ENCODE measurements at places on chromosomes 7 and 10.

DNA sequence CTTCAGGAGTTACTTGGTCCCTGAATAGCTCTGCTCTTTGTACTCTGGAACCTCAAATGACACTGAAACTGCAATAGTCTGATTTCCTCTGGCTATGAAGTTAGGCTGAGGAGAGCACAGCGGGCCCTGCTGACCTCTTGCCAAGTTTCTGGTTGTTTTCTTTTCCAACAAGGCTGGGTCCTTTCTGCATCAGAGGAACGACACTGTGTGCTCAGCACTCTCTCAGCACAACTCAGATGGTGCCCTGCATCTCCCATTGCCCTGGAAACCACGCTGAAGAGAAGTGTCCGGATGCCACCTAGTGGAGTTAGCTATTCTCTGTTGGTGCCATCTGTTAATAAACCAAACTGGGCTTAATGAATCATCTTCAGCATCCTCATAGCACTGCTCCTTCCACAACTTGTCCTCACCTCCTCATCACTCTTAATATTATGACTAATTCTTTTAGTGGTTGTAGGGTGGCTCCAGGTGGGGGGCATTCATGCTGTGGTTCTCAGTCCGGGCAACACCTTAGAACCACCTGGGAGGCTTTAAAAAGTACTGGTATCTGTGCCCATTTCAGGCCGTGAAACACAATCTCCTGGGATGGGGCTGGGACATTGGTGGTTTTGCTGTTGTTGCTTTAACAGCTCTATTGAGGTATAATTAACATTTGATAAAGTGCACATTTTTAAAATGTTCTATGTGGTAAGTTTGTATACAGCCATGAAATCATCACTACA is 8.2 kb upstream of the EFCAB10 start:
- DNase-seq, result peak; percentile 90

DNA sequence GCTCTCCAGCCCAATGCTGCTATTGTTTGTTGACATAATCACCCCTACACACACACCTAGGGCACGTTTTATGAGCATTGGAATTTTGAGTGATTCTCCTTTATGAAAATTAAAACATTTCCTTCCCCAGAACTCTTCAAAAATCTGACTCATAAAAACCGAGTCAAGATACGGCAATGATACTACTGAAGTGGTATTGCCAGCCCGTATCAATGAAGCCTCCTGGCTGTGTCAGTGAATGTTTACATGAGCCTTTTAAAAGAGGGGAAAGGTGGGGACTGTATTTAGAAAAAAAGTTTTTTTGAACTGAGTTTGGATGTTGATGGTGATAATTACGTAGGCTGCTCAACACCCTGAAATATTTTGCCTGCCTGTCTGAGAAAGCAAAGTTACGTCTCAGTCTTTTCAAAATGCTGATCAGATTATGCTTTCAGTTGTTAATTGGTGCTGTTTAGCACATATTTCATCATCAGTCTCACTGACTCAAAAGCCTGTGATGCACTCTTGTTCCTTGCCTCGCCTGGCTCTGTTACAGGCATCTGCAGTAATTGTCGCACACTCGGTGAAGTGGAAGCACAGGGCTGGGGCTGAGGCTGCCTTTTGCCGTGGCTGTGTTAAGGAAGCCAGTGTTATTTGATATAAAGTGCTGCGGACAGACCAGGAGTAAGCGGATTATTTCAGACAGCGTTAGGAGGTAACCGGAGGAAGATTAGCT is 157.4 kb upstream of the TCF7L2 start:
- DNase-seq, result peak; percentile 88

DNA sequence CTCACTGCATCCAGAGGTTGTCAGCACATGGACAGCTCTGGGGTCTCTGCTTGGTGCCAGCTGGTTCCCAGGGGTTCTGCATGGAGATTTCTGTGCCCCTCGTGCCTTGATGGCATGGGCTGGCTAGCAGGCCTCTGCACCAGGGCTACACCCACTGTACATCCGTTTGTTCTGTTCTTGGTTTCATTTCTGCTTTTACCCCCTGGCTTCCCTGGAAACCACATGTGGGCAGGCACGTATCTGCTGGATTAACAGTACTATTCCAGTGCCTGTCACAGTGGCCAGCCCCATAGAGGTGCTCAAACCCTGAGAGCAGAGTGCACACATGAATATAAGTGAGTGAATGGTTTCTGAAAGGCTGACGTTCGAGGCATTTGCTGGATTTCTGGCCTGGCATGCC is 207.2 kb upstream of the GPR26 start:
- no peak for DNase-seq

GRCh38 chr7:114930829-114931655 is 9.1 kb downstream of the MDFIC start:
- DNase-seq, result peak; percentile 33

- DNase-seq, result no peak
These were observed 467.7 kb downstream of the PLXNA4 start for GRCh38 chr7:132108563-132108962.

- no peak for DNase-seq
These were observed 53.7 kb upstream of the FAM3C start for GRCh38 chr7:121449735-121450240.

DNA sequence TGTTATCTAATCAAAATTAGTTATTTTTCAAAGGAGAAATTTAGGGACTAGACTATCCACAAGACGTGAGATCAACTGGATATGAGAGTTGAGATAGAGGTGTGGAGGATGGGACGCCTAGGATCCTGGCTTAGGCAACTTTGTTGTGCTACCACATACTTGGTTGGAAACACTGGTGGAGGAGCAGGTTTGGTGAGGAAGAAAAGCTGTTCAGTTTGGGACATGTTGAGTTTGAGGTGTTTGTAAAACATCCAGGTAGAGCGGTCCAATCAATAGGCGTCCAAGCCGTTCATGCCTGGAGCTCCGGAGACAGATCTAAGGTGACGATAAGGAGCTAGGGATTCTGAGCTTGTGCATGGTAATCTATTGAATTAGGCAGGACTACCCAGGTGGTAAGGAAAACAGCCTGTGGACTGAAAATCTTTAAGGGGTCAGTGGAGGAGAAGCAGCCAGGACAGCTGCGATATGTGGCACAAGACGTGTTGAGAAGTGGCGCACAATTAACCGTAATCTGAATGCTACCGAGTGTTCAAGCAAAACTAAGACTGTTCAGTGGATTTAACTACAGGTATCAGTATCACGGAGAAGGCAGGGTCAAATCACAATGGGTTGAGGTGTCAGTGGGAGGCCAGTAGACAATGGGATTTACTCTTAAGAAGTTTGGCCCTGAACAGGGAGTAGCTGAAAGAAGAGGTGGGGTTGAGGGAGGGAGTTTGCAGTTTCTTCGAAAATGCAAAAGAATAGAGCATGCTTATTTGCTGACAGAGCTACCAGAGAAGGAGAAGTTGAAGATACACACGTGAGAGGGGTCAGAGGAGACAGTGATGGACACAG is 16.1 kb upstream of the TRPV6 start:
- DNase-seq, result no peak

DNA sequence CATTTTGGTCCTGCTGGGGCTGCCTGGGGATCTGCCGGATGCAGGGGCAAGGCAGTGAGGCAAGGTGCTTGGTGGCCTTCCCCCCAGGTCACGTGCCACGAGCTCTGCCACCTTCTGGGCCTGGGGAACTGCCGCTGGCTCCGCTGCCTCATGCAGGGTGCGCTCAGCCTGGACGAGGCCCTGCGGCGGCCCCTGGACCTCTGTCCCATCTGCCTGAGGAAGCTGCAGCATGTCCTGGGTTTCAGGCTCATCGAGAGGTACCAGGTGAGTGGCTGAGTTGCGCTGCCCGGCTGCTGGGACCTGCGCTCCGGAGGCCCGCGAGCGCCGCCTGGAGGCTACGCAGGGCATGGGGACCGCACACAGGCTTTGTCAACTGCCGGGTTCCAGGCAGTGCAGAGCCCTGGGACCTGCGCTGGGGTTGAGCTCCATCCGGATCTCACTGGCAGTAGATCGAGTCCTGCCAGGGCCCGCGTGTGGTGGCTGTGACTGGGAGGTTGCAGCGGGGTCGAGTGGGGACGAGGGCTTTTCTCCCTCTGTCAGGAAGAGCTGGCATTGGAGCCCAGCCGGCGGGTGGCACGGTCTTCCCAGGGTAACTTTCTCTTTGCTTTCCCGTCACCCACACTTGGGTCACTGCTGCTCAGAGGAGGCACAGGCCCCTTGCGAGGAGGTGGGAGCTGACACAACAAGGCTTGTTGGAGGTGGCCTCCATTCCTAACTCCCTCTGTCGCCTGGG is 21.7 kb downstream of the AMZ1 start:
- peak; percentile 83 for DNase-seq

DNA sequence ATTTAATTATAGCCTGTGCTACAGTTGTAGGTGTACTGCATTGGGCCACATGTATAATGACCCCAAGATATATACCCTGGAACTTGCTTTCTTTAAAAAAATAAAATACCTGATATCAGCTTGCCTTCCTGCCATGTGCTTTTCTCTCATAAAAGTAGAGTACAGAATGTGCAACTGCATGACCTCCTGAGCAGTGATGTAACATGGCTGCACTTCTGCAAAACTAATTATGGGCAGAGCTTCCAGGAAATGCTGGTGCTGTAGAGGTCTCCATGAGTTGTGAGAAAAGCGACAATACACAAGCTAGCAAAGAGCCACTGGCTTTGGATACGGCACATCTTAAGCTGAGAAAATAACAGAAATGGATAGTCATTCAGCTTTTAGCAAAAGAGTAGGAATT is 6.5 kb upstream of the ERLIN1 start:
- no peak for DNase-seq

GRCh38 chr7:143455491-143455890 is 12.2 kb downstream of the TAS2R60 start:
- no peak for DNase-seq

DNA sequence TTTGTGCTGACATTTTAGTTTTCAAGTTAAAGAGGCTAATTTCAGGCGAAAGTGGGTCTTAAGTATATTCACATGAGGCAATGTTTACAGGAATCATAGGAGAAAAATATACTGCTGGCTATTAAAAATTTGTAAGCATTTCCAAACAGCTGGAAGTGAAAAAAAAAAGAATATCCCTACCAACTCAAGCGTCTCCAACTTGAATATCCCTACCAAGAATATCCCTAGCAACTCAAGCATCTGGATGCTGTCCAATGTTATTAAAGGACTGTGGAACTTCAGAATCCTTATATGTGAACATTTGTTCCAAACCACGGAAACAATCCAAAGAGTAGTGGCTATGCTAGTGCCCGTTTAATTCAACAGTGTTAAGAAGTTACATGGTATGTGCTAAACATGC is 1303.0 kb downstream of the GATA3 start:
- peak; percentile 33 for DNase-seq

- DNase-seq, result no peak
These were observed 33.9 kb downstream of the LRRC4 start for GRCh38 chr7:127997226-127997922.

DNA sequence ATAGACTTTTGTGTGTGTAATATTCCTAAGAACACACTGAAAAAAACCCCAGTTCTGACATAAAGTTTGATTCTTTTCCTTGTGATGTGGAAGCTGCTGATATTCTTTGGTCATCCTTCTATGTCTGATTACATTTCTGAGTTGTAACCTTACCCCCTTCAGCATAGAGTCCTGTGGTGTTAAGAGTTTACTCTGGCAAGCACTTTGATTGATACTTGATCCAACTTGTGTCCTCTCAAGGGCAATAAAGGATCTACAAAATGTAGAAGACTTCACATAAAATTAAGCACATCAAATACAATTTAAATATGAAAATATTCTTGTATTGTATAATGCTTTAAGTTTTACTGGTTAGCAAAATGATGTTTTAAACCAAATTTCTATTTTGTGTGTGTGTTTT is 221.7 kb upstream of the DKK1 start:
- no peak for DNase-seq

DNA sequence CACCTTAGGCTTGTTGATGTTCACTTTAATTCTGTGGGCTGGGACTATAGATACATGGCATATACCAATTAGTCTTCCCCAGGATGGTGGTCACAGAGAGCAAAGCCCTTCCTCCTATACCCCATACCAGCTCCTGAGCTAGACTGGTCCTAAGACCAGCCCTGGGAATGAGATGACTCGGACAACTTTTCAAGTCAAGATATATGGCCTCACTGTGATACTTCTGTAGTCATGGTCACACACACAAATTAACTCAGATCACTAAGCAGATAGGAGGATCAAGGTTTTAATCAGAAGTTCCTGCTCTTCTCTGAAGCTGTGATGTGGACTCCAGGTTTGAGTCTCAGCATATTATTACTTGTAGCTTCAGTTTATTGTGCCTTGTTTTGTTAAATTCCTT is 53.1 kb downstream of the SLK start:
- no peak for DNase-seq

DNA sequence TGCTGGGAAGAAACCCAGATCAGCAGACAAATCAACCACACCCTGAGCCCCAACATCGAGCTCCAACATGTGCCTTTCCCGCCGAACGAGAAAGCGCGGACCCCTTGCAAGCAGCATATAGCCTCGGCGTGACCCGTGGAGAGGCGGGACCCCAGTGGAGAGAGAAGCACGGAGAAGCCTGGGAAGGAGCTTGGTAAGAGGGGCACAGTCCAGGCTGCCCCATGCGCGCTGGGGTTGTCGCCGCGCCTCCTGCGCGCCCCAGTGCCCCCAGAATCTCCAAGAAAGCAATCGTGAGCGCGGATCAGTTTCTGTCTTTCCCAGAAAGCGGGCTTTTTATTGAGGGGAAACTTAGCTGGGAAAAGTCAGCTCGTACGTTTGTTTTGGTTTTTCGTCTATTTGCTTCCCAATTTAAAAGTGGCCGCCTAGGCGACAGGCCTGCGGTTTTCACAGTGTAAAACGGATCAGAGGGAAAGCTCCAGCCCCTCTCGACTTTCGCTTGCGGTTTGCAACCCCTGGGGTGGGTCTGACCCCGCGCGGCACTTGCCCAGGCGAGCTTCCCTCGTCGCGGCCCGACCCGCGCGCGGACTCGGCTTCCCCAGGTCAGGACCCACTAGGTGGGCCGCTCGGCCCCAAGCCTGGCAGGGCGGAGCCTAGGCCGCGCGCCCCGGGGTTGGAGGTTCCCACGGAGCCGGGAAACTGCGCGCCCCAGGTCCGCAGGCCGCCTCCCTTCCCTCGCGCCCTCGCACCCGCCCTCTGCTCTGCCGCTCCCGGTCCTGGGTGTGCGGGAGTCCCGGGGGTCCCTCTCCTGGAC is 31.1 kb downstream of the SKIDA1 start:
- peak; percentile 77 for DNase-seq

DNA sequence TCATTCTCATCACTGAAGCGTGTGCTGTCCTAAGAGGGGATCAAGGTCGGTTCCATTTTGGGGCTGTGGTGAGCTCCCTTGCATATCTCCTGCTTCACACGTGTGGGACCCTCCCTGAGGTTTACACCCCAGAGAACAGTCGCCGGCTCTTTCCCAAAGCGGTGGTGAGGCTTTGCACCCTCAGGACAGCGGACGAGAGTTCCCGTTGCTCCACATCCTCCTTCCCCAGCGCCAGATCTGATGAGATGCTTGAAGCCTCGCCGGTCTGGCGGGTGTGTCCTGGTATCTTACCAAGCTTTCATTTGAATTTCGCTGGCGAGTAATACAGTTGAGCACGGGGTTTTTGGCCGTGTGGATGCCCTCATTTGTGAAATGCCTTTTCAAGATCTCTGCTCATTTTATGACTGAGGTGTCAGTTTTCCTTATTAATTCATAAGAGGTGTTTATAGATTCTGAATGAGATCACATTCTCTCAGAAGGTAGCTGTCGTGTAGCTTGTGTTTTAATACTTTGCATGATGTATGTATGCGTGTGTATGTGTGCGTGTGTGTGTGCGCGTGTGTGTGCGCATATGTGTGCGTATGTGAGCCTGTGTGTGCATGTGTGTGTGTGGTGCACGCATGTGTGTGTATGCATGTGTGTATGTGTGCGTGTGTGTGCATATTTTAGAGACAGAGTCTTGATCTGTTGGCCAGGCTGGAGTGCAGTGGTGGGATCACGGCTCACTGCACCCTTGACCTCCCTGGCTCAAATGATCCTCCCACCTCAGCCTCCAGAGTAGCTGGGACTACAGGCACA is 30.7 kb downstream of the ELFN1 start:
- no peak for DNase-seq

GRCh38 chr7:124440081-124440480 is 325.5 kb downstream of the GPR37 start:
- no peak for DNase-seq

All from eye (tissue), 1 donor.